ENCODE measurements at places on chromosomes 16 and 17.

- no peak for DNase-seq
These were observed 23.1 kb downstream of the HSBP1 start for GRCh38 chr16:83830769-83831455.

DNA sequence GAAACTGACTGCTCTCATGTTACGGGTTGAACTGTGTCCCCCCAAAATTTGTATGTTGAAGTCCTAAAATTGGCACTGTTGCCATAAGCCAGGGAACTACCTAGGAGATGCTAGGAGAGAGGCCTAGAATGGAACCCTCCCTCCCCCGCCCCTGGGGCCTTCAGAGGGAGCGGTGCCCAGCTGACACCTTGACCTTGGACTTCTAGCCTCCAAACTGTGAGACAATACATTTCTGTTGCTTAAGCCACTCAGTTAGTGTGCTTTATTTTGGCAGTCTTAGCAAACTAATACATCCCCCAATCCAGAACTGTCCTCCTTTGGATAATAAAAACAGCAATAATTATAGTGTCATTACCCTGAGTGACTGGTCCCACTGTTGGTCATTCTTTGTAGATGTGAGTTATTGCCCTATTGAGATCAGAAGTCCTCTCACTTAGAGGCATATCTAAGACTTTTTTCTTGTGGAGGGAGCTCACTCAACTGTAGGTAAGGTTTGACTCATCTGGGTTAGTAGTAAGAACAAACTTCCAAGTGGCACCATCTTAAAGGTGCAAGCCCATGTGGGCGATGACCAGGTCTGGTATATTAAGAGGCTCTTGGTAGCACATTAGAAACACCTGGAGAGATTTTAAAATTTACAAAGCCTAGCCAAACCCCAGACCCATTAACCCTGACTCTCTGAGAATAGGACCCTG lies 93.0 kb upstream of the HLF start:
- no peak for DNase-seq

DNA sequence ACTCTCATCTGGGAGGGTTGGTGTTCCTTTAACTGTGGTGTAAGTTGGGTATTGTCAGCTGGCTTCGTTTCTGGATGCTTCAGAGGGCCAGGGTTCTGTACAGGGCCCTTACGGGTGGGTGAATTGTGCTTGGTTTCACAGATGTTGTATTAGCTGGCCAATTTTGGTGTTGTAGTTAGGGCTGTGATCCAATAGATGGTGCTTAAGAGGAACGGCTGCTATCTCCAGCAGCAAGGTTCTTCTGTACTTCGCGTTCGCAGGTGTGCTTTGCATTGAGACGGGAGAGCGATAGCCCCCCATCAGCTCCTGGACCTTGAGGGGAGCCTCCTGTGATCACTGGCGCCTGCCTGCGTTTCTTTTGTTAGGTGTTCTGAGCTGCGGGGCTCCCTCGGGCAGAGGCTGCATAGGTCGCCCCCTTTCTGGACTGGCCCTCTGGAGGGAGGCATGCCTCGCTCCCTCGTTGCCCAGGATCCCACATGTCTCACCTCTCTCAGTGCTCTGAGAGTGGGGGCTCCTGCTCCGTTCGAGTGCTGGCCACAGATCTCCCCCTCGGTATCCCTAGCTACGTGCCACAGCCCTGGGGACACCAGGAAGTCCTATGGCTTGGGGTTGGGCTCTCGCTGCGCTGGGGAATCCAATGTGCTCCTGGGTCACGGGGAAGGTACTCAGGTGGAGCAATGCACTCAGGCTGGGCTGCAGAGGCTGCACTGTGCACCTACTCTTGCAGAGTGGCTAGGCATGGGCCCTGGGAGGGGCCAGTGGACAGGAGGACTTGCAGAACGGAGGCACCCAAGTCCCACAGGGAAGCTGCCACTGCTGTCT lies 837 bp upstream of the PRDM7 start:
- no peak for DNase-seq

DNA sequence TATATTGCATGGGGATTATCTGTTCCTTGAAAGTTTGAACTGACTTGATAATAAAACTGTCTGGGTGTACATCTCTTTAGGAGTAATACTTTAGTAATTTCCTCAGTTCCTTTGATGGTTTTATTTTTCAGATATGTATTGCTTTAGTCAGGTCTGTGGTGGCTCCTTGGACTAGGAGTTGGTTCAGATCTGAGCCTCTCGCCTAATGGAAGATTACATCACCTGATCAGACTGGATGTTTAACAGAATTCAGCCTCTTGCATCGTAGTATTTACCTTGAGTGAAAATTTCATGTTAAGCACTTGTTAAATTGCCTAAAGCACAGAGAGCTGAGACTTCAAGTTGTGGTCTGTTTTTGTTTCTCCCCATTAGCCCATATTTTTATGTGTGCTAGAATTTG lies 267.3 kb downstream of the MAP2K4 start:
- DNase-seq: no peak

DNA sequence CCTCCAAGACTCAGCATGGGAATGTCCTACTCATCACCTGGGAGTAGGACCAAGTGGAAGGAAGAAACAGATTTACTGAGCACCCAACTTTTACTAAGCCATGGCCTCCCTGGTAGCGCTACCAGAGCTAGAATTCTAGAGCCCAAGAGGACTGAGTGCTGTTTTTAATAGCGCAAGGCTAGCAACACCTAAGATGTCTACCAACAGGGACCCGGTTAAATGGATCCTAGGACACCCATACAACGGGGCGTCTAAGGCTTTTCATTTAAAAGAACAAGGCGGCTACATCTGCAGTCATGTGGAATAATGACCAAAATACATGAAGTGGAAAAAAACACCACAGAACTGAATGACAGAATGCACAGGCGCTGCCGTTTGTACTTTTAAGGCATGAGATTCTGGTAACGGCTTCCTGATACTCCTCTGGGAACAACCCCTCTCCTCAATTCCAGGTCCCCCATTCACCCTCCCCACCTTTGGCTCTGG lies 5.1 kb downstream of the GGA2 start:
- no peak for DNase-seq

GRCh38 chr16:58518083-58518979 lies 3.0 kb downstream of the SETD6 start:
- no peak for DNase-seq

- DNase-seq: no peak
These were observed 12.5 kb downstream of the CDH5 start for GRCh38 chr16:66378741-66379570.

- DNase-seq: no peak
These were observed 15.4 kb upstream of the ZC3H18 start for GRCh38 chr16:88554711-88555264.

- DNase-seq: no peak
These were observed 48.4 kb downstream of the RNF157 start for GRCh38 chr17:76191896-76192295.

DNA sequence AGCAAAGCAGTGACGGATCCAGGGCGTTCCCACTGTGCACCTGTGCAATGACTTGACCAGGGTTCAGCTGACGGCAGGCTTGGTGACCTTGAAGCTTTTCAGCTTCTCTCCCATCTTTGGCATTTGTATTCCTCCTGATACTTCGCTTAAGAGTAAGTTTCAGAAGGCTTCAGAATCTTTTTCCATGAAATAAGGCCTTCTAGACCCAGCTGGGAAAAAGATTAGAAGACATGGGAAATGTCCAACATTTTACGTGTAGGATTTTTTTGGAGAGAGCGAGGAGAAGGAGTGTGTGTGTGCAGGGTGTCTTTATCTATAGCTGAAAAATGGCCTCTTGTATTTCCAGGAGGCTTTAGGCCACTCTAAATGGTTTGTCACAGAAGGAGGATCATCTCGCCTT lies 104.1 kb downstream of the BANP start:
- no peak for DNase-seq

DNA sequence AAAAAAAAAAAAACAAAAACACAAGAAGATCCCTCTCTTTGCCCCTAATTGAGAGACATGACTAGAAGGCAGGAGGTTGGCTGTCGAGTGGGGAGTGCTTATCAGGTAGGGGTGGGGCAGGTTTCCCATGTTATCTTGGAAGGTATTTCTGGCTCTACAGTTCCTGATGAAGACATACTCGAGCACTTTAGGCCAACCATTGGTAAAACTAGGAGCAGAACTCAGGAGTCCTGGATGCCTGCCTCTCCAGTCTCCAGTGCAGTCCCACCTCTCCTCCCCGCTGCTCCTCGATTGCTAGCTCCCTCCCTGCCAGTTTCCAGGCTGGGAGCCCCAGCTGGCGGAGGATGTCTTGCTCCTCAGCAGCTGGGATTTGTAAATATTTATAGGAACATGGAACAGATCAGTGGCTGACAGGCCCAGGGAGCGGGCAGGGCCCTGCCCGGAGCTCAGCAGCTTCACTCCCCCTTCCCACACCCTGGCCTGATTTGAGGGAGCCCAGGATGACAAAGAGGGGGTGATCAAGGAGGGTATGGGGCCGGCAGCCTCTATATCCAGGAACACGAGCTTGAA lies 11.4 kb upstream of the C1QL1 start:
- no peak for DNase-seq

DNA sequence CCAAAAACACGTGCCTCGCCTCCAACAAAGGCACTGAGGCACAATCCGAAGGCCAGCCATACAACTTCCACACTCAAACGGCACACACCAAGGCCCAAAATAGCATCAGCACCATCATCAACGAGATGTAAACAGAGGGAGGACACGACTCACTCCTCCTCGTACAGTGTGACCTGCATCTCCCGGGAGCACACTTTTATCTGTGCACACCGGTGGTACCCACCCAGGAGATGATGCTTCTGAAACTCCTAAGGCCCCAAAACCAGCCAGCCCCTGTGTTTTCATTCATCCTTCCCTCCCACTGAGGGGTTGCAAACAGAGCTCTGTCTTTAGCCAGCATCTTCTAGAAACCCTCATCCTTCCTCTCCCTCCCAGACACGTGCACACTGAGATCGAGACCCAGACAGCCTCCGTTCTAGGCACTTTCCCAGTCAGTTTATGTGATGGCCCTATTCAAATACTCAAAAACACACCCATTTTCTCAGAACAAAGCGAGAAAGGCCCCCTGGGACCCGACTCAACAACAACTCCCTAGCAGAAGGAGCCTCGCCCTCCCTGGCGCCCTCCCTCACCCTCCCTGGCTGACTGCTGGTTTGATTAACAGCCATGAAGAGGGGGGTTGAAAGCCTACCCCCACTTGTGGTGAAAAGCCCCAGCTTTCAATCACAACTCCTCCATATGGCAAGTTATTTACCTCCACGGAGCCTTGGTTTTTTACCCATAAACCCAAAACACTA lies 76.3 kb downstream of the GAS7 start:
- DNase-seq: no peak

- DNase-seq: no peak
These were observed 114.1 kb downstream of the NOG start for GRCh38 chr17:56707312-56708219.

- no peak for DNase-seq
These were observed 287.4 kb downstream of the HAPSTR1 start for GRCh38 chr16:9378876-9379275.

GRCh38 chr17:31461227-31461810 lies 69.8 kb downstream of the RAB11FIP4 start:
- DNase-seq: no peak

GRCh38 chr16:86319585-86320236 lies 190.6 kb upstream of the FOXF1 start:
- no peak for DNase-seq

DNA sequence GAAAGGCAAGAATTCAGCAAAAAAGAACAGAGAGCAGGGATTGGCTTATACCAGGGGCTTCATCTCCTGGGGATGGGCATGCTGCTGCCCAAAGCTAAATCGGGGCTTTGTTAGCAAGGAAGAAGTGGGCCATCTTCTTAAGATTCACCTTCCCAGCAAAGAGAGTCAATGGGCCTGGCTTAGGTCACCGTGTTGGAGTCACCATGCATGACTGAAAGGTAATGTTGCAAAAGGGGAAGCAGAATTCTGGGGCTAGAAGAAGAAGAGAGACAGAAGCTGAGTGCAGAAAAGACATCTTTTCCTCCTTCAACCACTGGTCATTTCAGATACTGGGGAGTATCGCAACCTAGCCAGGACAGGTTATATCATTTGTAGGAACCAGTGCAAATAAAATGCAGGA lies 76.3 kb upstream of the KIFC3 start:
- no peak for DNase-seq

GRCh38 chr16:25896411-25896810 lies 204.7 kb downstream of the HS3ST4 start:
- no peak for DNase-seq

DNA sequence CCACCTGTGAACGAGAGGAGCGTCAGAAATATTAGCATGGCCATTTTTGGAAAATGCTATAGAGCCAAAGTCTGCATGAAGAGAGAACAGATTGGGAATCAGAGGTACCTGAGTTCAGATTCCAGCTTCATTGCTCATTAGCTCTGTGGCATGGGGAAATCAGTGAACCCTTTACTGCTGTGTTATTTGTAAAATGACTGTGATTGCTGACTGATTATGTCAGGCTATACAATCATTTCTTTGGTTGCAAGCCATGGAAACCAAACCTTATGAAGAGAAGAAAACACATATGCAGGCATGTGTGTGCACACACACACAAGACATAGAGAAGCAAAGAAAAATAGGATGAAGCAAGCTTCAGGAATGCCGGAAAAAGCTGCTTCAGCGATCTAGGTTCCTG lies 101.4 kb upstream of the HSBP1 start:
- no peak for DNase-seq

GRCh38 chr17:37024181-37024637 lies 75.5 kb downstream of the AATF start:
- no peak for DNase-seq

- DNase-seq: no peak
These were observed 12.2 kb upstream of the CBX2 start for GRCh38 chr17:79765708-79766107.

DNA sequence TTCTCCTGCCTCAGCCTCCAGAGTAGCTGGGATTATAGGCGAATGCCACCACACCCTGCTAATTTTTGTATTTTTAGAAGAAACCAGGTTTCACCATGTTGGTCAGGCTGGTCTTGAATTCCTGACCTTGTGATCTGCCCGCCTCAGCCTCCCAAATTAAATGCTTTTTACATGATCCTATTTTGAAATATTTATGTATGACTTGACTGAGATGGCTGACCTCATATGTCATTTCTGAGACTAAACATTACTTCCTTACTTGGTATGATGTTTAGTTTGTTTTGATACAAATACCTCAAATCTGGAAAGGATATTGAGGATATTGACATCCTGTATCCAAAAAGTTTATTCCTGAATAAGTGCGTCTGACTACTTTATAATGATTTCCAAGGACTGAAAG lies 11.9 kb downstream of the CALCOCO2 start:
- no peak for DNase-seq

DNA sequence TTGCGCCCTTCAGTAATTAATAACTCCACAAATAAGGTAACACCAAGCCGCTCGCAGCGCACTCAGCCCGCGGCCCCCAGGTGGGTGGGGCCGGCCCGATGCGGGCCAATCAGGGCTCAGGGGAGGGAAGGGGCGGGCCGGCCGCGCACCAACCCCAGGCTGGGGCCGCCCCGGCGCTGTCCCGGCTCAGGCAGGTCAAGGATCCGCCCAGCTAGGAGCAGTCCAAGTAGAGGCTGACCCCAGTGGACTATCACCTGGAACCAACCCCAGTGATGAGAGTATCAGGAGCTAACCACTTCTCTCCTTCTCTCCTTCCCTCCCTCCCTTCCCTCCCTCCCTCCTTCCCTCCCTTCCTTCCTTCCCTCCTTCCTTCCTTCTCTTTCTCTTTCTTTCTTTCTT lies 110.8 kb downstream of the C16orf78 start:
- DNase-seq: no peak

- no peak for DNase-seq
These were observed 4.6 kb downstream of the PPM1E start for GRCh38 chr17:58760248-58760647.
